Activated CD4-positive, alpha-beta T cell treated with anti-CD3 and anti-CD28 coated beads for 4 hours (primary cell): ENCODE measurements at places on chromosomes 1 and 21.

GRCh38 chr21:36065497-36066036, 4.3 kb upstream of the CBR1 start:
- DNase-seq, result no peak

- no peak for DNase-seq
These were observed 37.9 kb upstream of the EEIG2 start for GRCh38 chr1:108521990-108522393.

DNA sequence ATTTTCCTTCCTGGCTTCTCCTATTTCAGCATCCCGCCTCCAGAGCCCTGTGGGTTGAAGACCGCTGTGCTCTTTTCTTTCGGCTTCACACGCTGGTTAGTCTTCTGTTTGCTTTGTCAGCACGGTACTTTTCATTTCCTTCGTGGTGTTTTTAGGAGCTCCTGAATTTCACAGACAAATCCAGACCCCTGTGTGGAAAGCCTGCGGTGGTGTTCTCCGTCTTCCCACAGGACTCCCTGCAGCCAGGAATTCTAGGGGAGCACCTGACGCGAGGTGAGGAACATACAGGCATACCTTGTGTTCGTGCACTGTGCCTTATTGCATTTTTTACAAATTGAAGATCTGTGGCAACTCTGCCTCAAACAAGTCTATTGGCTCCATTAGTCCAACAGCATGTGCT, 210.2 kb upstream of the MAP1LC3C start:
- no peak for DNase-seq

DNA sequence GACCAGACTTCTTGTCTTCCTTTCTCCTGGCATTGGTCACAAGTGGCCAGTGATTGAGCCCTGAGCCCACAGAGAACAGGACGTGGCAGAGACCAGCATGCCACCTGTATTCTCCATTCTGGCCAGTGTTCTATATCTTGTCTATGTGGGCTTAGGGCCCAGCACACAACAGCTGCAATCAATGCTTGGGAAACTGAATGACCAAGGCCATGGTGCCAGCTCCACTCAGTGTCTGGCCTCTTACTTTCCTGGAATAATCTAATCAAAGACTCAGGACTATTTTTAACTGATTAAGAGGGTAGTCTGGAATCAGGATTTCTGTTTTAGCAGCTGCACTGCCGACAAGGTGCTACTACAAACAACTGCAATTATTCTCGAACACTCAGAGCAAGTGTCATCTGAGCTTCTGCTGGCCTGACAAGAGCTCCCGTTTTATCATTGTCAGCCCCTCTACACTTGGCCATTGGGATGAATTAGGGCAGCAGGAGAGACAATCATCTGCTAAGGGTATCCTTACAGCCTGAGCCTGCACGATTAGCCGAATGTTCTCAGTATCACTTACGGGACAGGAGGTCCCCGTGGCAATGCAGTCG, 74.4 kb upstream of the GRIK3 start:
- no peak for DNase-seq

DNA sequence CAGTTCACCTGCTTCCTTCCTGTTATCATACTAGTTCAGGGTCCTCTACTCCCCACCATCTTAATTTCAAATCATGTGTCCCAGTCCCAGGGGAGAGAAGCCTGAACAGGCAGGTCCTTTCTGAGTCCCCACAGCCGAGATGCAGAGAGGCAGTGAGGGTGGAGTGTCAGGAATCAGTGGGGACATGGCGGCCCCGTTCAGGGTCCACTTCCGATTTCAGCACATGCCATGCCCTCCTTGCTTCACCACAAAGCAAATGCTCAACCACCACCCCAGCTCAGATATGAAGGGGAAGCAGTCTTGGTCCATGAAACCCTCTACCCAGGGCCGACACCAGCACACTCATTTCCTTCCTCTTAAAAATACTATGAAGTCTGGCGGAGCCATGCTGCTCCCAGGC, 5.2 kb upstream of the SEMA4A start:
- no peak for DNase-seq

GRCh38 chr1:195202241-195202640, 1406.0 kb downstream of the KCNT2 start:
- no peak for DNase-seq

DNA sequence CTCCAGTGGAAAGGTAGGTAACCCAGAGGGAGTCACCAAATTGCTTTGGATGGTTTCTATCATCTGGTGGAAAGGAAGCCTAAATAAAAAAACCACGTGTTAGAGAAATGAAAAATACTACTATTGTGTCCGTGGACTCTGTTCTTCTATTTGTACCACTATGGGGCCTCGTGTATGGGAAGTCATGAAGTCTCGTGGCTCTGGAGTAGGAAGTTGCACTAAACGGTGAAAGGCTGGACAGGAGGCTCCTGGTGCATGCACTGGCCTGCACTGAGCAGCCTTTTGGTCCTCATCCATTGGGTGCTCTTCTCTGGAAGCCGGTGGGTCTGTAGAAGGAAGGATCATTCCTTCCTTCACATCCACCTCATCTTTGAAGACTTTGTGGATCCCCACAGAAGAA, 17.0 kb downstream of the F3 start:
- no peak for DNase-seq

GRCh38 chr1:240152611-240153297, 61.1 kb downstream of the FMN2 start:
- DNase-seq, result no peak

DNA sequence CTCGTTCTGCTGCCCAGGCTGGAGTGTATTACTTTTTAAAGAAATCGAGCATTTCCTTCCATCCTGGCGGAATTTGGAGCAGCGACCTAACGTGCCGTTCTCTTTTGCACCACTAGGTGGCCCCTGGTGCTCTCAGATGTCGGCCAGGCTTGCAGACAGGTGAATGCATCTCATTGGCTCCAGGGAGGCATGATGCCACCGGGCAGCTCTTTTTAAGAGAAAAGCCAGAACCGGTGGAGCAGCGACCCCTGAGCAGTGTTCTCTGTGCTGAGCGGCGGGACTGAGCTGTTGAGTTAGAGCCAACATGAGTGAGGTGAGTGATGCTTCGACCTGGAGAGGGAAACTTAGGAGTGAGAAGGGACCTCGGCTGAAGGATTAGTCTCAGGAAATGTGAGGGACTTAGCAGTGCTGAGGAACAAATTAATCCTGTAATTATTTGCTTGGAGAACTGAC, at the start of gene PCP4:
Gene PCP4, plus strand, starts transcription at position 241 of the 453 bp plus-strand sequence. Its CDS starts 64 bp downstream, at position 305.
- DNase-seq, result peak; percentile 12

DNA sequence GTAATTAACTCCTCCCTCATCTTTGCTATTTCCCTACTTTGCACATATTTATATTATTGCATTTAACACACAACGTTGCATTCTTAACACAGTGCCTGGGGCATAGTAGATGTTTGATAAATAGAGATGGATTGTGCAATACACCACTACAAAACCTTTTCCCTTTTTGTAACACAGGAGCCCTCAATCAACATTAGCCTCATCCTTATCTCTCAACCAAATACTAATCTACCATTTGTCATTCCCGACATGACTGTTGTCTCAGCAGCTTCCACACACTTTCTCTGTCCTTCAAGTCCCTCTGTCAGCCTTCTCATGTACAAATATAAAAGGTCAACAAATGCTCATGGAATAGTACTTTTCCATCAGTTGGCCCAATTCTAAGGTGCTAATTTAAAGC, 78.9 kb upstream of the KCNK2 start:
- DNase-seq, result no peak

GRCh38 chr1:215146240-215146975, 63.9 kb downstream of the KCNK2 start:
- DNase-seq, result no peak

DNA sequence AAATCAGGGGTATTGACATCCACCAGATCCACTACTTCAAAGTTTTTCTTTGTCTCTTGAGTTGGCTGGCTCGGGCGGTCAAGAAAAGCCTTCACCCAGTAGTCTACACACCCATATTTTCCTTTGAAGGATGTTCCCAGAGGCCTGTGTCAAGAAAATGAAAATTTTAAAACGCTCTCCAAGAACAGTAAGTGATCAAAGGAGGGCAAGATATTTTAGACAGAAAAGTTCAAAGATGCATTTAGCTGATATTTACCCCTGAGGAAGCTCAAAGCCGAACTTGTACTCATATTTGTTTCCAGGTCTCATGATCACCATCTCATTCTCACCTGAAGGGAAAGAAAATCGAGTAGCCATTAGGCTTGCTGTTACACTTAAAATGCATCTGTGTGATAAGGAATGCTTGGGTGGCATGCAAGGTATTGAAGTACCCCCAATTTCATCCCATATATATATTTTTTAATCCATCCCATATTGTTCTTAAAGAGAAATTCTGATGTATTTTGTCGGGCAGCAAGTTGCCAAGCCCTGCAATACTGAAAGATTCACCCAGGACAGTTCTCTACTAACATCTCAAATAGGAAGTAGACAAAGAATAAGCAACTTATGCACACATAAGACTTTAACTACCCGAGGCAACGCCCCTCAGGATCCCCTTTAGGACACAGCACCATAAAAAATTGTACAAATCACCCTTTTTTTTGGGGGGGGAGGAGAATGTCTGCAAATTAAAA, 1.1 kb downstream of the TXNIP start:
- DNase-seq, result no peak

GRCh38 chr1:60367532-60367931, 294.0 kb upstream of the C1orf87 start:
- DNase-seq, result no peak

- peak; percentile 26 for DNase-seq
These were observed at the start of gene FAM131C for GRCh38 chr1:16073490-16074119. Gene FAM131C (minus strand): TSS chr1:16073651. CDS start chr1:16073442, 209 bp downstream.

- DNase-seq, result no peak
These were observed 32.4 kb upstream of the ATP1A1 start for GRCh38 chr1:116340506-116341231.

GRCh38 chr1:64199154-64199553, 4.3 kb upstream of the UBE2U start:
- no peak for DNase-seq

- no peak for DNase-seq
These were observed 589.7 kb downstream of the LMO4 start for GRCh38 chr1:87918398-87918797.

- DNase-seq, result no peak
These were observed 874.1 kb upstream of the B3GALT2 start for GRCh38 chr1:194060481-194060880.

- no peak for DNase-seq
These were observed 170.8 kb downstream of the GRIK3 start for GRCh38 chr1:36863500-36863899.

DNA sequence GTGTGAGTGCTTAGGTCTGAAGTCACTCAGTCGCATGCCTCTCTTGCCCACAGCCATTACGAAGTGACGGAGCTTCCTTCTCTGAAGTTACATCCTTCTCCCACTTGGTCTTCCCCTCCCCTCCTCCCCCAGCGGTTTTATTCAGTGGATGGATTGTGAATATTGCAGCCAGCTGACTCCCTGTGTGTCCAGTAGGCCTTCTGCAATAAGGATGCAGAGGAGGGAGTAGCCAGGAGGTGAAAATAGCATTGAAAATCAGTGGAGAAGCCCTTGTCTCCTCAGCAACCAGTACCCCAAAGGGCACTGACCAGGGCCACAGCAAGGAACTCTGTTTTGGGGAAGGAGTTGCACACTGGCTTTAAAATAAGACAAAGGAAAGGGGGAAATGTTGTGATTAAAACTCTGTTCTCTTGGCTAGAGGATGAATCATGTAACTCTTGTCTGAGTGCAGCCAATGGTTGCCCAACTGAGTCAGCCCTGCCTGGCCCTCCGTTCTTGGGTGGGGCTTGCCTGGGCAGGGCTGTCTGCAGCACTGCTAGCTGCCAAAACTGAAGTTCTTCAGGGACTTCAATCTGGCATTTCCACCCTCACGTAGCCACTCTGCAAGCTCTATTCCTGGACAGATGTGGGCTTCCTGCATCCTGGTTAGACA, 4.3 kb downstream of the S100A10 start:
- DNase-seq, result peak; percentile 37

GRCh38 chr1:43274804-43275180, 5.0 kb downstream of the TMEM125 start:
- DNase-seq, result no peak

GRCh38 chr1:63230722-63231121, 91.6 kb upstream of the FOXD3 start:
- DNase-seq, result no peak

GRCh38 chr1:37994886-37995566, 5.2 kb upstream of the SF3A3 start:
- no peak for DNase-seq

- no peak for DNase-seq
These were observed 909.8 kb downstream of the BRINP3 start for GRCh38 chr1:189567890-189568289.

DNA sequence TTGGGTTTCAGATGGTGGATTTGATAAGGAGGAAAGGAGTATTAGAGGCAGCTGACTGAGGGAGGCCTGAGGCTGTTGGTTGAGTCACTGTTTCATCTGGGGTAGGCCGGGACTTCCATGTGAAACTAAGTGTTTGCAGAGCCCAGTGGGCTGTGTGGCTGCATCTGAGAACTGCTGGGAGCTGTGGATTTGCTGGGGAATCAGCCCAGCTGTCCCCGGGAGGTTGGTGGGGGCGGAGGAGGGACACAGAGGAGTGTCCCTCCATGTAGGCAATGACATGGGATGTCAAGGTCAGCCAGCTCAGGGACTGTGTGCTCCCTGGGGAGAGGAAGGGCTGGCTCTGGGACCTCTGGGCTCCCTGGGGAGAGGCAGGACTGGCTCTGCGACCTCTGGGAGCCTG, 36.4 kb downstream of the SLC2A7 start:
- no peak for DNase-seq

- no peak for DNase-seq
These were observed 13.8 kb downstream of the ENSA start for GRCh38 chr1:150615346-150616201.

DNA sequence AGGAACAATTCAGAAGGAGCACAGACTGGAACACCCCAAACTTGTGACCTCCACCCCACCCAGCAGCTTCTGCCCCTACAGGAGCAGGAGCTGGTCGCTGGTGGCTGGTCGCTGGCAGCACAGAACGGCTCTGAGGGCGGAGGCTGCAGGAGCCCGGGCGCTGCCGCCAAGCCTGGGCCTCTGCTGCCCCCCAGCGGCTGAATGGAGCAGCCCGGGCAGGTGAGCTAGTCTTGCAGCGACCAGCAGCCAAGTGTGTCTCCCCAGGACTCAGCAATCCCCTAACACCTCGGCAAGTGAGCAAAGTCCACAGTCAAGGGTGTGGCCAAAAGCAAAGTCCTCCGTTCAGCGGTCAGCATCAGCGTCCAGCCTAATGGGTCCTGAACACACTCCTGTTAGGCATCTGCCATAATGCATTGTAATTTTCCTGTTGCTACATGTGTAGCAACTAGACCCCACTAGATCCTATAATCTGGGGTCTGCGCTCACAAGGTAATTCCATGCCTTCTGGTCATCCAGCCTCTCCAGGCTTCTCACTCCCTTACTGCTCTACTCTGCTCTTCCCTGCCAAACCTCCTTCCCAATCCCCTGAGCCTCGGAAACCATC, 12.1 kb upstream of the GJB5 start:
- peak; percentile 62 for DNase-seq

DNA sequence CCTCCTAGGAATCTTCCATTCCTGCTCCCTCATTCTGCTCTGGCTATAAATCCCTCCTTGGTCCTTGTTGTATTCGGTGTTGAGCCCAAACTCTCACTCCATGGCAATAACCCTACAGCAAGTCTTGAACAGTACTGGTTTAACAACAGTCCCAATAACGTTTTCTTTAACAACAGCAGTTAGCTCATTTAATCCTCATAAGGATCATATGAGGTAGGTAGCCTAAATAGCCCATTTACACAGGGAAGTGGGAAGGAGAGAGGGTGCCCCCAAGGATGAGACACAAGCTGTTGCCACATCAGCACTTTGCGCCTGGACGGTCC, 444 bp upstream of the AGTRAP start:
- DNase-seq, result no peak

GRCh38 chr1:67020304-67020703, 33.6 kb downstream of the SLC35D1 start:
- no peak for DNase-seq

- no peak for DNase-seq
These were observed 1.5 kb downstream of the L1TD1 start for GRCh38 chr1:62196086-62196690.

GRCh38 chr1:213327017-213327667, 276.1 kb downstream of the RPS6KC1 start:
- no peak for DNase-seq
